AG08395 (cell line): ENCODE measurements at places on chromosomes 11 and 22.

- DNase-seq: no peak
These were observed 44.8 kb downstream of the FDX1 start for GRCh38 chr11:110474578-110474977.

DNA sequence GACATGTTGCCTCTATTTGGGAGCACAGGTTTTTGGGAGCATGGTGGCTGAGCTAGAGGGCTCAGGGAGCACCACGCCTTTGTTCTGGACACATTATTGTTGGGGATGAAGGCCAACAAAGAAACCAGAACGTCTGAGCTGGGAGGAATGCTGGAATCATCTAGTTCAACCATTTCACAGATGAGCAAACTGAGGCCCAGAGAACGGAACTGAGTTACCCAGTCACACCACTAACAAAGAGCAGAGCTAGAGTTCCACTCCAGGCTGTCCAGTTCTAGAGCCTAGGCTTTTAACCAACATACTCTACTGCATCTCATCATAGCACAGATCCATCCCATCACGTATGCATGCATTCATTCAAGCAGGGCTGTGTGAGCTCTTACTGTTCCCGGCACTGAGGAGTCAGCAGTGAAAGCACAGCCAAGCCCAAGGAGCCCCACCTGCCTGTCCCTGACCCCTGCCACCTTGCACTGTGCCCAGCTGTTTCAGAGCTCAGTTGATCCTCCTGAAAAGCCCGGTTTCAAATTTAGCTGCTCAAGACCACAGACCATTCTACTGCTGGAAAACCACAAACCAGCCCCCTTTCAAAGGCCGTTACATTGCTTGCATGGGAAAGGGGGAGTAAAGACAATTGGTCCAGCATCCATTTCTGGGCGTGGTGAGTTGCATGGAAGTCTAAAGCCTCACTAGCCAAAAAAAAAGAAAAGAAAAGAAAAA lies 16.9 kb upstream of the TCF20 start:
- DNase-seq: no peak

DNA sequence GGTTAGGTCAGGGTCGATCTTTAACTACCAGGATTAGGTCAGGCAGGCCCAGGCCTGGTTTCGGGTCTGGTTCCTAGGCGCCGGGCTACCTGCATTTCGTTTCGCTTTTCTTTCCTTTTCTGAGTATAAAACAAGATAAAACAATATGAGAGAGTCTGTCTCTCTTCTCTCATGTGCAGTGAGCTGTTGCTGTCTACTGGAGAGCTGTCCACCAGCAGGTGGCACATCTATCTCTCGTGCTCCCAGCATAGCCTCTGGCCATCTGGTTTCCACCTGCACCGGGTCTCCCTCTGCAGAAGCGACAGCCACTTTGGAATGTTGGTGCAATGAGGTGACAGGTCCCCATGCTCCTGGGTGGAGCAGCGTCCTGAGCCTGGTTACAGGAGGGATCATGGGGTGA lies 27.6 kb downstream of the RIBC2 start:
- peak; percentile 70 for DNase-seq

GRCh38 chr11:11422411-11423128 lies 69.5 kb upstream of the CSNK2A3 start:
- no peak for DNase-seq

GRCh38 chr11:3380706-3381545 lies 2.0 kb upstream of the ZNF195 start:
- DNase-seq: no peak

GRCh38 chr11:113587308-113587739 lies 112.1 kb upstream of the DRD2 start:
- peak; percentile 58 for DNase-seq

DNA sequence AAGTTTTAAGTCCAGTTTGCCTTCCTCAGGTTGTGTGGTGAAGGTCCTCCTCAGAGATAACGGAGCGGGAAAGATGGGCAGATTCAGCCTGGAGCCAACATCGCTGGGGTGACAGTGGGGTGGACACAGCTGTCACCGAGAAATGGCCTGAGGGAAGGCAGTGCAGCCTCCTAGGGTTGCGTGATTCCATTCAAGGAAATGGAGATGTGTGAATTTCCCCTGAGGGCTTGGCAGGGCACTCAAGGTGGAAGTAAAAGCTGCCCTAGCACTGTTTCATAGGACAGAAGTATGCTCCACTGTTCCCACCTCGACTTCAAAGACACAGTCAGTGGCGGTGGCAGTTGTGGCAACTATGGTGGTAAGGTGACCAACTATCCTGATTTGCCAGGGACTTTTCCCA lies 15.4 kb upstream of the CAT start:
- no peak for DNase-seq

DNA sequence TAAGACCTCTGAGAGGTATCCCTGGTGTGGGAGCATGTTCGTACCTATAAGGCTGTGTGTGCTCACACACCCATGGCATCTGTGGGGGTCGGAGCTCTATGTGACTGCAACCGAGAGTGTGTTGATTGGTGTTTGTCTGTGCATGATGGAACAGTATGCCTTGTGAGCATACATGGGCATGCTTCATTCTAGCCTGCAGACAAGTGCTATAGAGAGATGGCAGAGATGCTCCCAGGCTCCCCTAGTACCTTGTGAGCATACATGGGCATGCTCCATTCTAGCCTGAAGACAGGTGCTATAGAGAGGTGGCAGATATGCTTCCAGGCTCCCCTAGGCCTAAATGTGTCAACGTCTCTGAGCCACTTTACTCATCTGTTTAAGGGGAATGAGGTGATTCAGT lies 447.5 kb downstream of the INSC start:
- DNase-seq: no peak

GRCh38 chr22:32204856-32205722 lies at the start of gene RFPL2:
Gene RFPL2 (minus strand): TSS chr22:32205073. CDS start chr22:32202451, 2,622 bp downstream.
- peak; percentile 6 for DNase-seq

- no peak for DNase-seq
These were observed 72.4 kb downstream of the TEAD1 start for GRCh38 chr11:12746593-12747097.

- DNase-seq: peak; percentile 90
These were observed 146.2 kb upstream of the RASSF10 start for GRCh38 chr11:12862696-12863469.

- DNase-seq: no peak
These were observed 13.5 kb upstream of the UVRAG start for GRCh38 chr11:75801362-75802020.

DNA sequence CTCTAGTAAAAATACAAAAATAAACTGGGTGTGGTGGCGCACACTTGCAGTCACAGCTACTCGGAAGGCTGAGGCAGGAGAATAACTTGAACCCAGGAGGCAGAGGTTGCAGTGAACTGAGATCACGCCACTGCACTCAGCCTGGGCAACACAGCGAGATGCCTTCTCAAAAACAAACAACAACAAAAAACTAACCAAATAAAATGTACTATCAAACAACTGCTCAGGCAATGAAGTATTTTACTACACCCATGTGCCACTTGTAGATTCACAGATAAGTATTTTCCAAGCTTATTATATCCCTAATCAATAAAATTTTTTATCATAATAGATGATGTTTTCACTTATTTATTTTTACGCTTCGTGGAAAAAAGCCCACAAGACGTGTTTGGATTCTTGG lies 924 bp downstream of the C11orf65 start:
- DNase-seq: no peak

GRCh38 chr11:17506942-17507341 lies 30.3 kb upstream of the ABCC8 start:
- no peak for DNase-seq

DNA sequence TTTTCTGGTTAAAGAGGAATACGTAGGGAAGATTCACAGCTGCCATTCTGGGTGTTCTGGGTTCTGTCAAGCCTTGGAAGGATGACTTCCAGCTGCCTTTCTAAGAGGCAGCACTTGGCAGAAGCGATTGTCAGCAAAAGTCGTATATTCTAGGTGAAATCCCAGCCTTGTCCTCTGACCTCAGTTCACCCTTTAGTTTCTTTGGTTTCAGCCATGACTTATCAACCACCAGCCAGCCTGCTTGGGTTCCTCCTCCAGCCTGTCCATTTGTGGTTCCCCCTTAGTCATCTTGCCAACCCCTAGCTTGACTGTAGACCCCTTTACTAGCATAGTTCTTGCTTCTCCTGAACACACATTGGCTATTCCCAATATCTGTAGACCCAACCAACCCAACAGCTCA lies 102.3 kb upstream of the CD44 start:
- DNase-seq: no peak

GRCh38 chr11:57325735-57326048 lies 940 bp upstream of the TNKS1BP1 start:
- DNase-seq: no peak

DNA sequence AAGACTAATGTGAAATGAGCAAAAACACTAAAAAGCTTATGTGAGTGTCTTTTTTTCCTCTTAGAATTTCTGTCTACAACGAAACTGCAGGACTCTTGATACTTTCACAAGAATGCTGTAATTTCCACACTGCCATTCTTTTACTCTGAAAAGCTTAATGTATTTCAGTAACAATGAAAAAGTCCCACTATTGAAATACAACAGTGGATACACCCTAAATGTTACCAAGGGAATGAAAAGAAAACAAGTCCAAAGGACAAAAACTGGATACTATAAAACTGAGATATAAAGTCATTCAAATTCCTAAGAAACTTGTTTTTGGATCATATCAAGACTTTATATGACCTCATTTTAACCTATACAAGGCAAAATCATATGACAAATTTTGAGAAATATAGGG lies 77.4 kb downstream of the SOX6 start:
- no peak for DNase-seq

- DNase-seq: no peak
These were observed 871 bp upstream of the SEZ6L start for GRCh38 chr22:26168330-26168851.

- DNase-seq: no peak
These were observed 51.8 kb upstream of the IGLL5 start for GRCh38 chr22:22835771-22836291.

DNA sequence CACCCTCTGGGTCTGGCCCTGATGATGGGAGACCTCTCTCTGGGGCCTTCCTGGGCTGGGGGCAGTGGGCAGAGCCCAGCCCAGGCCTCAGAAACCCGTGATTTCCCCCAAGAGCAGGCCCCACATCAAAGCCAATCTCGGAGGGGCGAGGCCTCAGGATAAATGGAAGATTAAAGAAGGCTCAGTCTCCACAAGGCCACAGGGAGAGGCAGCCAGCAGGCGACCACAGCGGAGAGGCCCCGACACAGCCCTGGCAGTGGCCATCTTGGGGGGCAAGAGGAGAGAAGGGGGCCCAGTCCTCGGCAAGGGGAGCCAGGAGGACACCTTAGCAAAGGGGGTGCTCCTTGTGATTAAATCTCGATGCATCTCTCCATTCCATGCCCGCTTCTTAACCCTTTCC lies 12.5 kb upstream of the CREB3L1 start:
- DNase-seq: no peak

DNA sequence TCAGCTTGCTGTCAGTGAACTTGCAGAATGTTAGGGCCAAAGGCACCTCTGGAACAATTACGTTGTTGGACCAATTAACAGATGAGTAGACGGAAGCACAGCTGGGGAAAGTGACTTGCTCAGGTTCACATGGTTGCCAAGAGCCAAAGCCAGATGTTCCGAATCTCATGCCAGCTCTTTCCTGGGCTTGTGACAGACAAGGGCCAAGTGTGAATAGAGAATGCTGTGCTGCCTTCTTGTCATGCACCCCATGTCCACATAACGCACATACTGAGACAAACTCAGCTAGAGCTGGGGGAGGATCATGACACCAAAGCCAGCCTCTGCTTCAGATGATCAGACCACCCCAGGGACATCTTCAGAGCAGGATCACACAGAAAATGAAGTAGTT lies 616.3 kb downstream of the INSC start:
- no peak for DNase-seq

GRCh38 chr11:94972700-94973098 lies 657 bp downstream of the CWC15 start:
- no peak for DNase-seq

GRCh38 chr22:36612458-36612857 lies 83.5 kb upstream of the EIF3D start:
- DNase-seq: peak; percentile 79

DNA sequence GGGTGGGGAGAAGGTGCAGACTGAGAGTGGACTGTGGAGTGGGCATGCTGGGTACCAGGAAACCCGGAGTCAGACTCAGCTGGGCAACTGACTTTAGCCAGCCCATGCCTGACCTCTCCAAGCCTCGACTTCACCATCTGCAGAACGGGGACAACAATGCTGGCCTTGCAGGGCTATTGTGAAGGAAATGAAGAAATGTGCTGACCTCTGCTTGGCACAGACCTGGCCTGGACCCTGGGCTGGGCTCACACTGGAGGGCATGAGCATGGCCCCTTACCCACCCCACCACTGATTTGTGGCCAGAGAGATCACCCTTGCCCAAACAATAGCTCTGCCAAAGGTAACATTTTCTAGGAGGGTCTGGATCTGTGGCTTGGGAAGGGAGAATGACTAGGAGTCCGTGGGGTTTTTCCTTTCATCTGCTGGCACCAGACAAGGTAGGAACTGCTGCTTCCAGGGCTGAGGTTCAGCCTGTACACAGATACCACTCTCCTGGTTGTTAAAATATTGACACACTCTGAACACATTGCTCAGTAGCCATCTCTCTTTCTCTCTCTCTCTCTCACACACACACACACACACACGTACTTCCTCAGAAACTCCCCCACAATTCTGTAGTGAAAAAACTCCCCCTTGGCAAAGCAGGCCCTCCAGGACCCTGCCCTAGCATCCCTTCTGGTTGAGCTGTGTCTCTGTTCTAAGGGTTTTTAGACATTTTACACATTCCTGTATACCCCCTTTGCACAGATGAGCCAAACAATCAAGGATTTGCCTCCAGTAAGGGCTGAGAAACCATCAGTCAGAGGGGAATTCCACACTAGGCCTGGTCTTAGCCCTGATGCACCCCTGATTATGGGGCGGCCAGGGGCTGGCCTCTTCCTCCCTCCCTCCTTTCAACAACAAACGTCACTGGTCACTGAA lies 1.0 kb downstream of the MOGAT2 start:
- no peak for DNase-seq

- DNase-seq: no peak
These were observed 7.2 kb downstream of the MRGPRF start for GRCh38 chr11:69005631-69006368.

DNA sequence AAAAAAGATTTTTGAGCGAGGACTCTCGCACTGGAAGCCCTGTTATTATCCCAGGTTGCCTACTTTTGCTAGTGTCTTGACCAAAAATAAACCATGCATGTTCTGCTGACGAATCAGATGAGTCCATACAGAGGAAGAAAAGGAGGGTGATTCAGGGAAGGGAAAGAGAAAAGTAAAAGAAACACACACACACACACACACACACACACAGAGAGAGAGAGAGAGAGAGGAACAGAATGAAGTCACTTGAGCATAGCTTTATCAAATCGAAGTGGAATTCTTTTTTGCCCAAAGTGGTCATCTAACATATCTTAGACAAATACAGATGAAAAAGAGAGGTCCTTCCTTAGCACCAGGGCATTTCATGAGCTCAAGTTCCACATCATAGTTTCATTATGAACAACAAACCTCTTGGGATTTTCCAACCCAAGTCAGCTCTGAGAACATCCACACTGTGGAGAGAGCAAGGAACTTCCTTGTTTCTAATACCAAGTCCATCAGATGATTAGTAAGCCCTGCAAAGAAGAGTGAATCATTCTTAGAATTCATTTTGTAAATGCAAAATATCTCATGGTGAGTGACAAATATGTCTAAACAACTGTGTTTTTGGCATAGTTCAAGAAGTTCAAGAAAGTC lies 7.7 kb upstream of the MMP12 start:
- DNase-seq: peak; percentile 79

GRCh38 chr11:116044941-116045340 lies 540.7 kb upstream of the CADM1 start:
- no peak for DNase-seq
